ENCODE measurements at places on chromosomes 1 and 21. TPM values are rescaled to one million over a fixed set of nuclear protein-coding genes. Genes with fewer than 3 reads are reported as not detected.

- DNase-seq, result no peak
Measured at GRCh38 chr1:67683316-67683715, 1.7 kb upstream of the GADD45A start.

GRCh38 chr1:1907098-1907736, 7.8 kb upstream of the CALML6 start:
- no peak for DNase-seq

GRCh38 chr1:98766255-98766654, 104.7 kb downstream of the SNX7 start:
- no peak for DNase-seq

GRCh38 chr1:23791516-23792047, 637 bp downstream of the LYPLA2 start:
- DNase-seq, result no peak

DNA sequence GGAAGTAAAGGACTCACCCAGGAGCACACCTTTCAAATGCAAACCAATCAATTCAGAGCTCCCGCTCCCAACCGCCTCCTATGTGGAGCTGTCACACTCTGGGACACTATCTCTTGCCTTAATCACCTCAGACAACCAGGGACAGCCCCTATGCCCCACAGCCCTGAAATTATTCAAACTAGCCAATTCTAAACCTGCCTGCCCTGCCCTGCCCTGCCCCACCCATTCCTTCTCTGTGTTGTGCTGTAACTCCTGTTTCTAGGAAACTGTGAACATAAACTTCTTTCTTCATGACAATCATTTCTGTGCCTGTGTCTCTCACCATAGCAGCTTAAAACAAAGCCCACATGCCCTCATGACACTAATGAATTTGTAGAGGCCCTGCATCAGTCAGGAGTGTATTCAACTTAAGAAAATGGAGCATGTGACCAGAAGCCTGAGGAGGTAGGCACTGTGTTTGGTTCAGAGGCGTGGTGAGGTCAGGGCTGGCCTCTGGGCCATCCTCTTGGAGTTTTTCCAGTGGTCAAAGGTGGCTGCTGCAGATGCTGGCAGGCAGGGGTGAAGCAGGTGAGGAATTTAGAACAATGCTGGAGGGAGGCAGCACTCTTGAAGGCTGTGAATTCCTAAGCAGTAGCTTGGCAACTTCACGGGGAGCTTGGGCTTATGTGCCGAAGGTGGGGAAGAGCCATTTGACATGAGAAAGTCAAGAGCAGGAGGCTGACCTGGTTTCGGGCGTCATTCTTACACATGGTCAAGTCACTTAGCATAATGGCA, 74.5 kb downstream of the RHOU start:
- DNase-seq, result peak; percentile 86

DNA sequence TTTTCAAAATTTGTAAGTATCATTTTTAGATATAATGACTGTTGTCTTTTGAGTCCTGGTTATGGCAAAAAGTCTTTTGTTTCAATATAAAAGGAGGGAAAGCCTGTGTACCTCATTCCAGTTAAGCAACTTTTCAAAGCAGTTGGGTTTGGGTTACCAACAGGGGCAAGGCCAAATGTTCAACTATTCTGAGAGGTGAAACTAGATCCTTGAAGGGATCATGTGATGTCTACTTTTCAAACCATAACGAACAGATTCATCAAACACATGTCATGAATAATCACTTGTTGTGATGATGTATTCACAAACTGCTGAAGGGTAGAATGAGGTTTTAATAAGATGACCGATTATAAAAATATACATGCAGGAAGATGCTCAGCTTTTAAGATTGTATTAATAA, 171.3 kb downstream of the HHAT start:
- DNase-seq, result no peak

GRCh38 chr21:43835861-43836260, 29.2 kb upstream of the AGPAT3 start:
- DNase-seq, result no peak

DNA sequence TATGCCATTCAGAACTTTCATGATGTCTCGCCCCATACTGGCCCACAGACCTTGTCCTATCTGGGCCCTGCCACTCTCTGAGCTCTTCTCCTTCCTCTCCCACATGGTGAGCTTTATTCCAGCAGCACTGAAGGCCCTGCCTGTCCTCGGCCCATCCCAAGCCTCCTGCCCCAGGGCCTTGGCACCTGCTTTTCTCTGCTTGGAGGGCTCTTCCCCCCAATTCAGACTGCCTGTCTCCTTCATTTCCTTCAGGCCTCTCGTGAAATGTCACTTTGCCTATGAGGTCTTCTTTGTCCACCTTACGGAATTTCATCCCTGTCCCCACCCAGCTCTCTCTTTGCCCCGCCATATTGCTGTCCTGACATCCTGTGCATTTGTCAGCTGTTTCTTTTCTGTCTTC, 191.7 kb upstream of the POU3F1 start:
- DNase-seq, result no peak

SH2D5 gene
- 0.23 TPM for total RNA-seq

POFUT2 gene
- total RNA-seq, result 42.7 TPM
